GM23248 (cell line): ENCODE measurements at places on chromosomes 16 and 17. TPM values are rescaled to one million over a fixed set of nuclear protein-coding genes. Genes with fewer than 3 reads are reported as not detected.

VTN gene
- total RNA-seq, result not detected in 2 replicates

DNA sequence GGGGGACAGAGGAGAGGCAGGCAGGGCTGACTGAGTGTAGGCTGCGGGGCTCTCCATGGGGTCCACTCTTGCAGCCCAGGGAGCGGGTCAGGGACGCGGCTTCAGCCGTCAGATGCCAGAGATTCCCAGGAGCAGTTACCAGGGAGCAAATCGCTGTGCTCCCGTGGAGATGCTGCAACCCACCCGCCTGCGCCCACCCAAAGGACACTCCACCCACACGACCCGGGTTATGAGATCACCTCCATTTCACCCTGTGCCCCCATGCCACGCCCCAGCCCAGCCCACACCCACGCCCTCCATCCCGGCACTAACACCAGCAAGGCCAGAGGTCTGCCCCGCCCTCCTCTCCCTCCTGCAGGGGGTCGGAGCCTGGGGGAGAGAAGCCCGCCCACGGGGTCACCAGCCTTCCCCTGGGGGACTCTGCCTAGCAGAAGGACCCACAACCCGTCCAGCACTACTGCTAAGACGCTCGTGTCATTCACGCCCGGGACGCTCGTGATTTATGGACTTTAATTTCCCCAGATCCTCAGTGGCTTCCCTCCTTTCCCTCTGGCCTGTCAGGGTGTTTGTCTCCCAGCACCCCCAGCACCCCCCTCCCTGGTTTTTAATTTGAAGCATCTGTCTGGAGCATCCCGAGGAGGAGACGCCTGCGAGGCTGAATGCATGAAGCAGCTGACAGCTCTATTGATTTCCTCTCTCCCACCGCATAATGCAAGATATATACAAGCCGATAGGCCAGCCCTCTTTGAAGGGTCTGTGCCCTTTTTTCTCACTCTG lies 6.7 kb upstream of the RPL38 start:
- no peak overlapping the region for H3K27ac ChIP-seq
- H3K4me3 ChIP-seq, result no peak overlapping the region
- no peaks in the 10 kb centered on the region for H3K4me1 ChIP-seq
- H3K27me3 ChIP-seq, result peaks cover 32% of the 10 kb centered on the region
- no peaks in the 10 kb centered on the region for H3K36me3 ChIP-seq

DNA sequence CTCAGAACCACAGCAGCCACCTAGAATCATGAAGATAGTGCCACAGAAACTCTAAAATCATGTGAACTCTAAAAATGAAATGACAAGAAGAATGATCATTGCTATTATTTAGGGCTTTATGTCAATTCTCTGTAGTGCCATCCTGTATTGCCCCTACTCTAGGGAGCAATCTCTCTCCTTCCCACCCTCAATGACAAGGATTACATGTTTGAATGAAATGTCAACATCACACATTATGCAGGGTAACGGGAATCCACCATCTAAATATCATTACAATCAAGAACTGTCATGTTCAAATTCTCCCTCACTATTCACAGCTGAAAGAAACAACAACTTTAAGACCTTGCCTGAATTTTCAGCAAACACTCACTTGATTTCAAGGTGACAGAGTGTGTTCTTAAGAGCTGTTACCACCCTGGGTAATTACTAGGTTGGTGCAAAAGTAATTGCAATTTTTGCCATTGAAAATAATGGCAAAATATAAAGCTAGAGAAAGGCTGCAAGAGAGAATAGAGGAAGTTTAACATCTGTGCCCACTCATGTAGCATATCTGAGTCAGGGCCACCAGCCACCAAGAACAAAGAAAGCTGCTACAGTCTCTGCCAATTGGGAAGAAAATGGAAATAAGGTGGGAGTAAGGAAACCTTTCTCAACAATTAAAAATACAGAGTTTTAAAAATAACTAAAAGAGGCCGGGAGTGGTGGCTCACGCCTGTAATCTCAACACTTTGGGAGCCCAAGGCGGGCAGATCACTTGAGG lies 112.8 kb upstream of the PSMD7 start:
- H3K36me3 ChIP-seq, result no peaks in the 10 kb centered on the region
- no peaks in the 10 kb centered on the region for H3K4me1 ChIP-seq
- no peaks in the 10 kb centered on the region for H3K27me3 ChIP-seq

GRCh38 chr17:63685041-63685440 lies 14.9 kb downstream of the LIMD2 start:
- H3K27ac ChIP-seq, result no peak overlapping the region
- peaks cover 25% of the 10 kb centered on the region; the same call in 1 of the 2 replicates for H3K36me3 ChIP-seq
- H3K4me3 ChIP-seq, result no peak overlapping the region
- H3K4me1 ChIP-seq, result peaks cover 8% of the 10 kb centered on the region; the same call in 1 of the 2 replicates
